ENCODE measurements at places on chromosomes 6 and 20.
A peak's percentile ranks its signal among the peaks of the same experiment; 100 is the strongest.

DNA sequence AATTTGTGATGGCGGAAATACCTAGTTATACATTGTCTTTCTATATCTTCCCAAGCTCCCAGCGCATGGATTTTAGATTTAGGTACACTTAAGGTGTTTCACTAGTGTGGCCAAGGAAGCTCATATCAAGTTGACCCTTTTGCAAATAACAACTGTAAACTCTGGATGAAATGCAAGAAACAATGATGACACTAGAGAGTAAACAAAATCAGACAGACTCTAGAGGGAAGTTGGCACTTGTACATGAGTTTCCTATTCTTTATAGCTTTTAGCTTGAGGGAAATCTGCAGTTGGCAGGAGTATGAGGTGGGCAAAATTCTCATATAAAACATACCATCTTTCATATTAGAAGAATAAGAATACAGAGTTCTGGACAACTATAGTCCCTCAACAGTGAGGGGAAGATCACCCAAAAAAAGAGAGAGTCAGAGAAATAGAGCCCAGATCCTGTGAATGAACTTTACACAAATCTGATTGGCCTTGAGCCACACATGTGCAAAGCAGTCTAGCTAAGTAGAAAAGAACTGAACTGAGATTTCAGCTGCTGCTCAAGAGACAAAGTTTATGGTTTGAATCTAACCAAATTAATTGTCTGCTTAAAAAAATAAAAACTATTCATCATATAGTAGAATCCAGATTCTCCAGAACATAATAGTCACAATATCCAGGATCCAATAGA, 26.1 kb downstream of the TXLNB start:
- DNase-seq, result no peak

DNA sequence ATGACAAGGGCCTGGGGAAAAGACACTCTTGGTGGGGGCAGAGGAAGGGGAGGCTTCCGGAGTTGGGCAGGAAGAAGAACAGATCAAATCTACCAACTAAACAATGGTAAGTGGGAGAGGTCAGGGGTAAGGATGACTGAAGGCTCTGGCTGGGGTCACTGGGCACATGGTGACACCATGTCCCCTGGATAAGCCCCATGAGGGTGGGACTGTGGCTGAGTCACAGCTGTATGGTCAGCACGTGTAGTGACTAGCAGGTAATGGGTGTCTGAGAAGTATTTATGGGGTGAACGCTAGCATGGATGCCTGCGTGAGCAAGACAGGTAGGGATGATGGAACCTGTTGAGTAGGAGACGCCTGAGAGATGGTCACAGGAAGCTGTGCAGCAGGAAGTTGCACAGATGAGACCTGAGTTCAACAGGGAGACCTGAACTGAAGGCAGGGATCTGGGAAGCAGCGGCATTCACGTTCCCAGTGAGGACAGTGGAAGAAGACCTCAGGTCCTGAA, 64.5 kb upstream of the SNX9 start:
- DNase-seq, result no peak

GRCh38 chr6:111718990-111719389, 113.3 kb upstream of the TRAF3IP2 start:
- DNase-seq, result no peak

DNA sequence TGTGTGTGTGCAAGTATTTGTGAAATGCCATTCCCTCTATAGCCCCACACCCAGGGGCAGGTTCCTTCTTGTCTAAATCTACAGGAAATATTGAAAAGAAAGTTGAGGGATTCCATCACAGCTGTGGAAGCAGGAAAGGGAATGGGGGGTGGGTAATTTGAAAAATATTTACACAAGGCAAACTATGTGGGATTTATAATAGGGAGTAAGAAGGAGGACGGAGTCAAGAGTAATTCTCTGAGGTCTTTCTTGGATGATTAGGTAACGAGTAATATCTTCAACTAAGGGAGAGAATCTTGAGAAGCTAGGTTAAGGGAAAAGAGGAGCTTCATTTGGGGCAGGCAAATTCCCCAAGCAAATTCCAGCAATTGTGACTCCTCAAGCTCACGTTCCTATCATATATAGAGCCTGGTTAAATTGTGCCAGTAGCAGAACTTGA, 113.5 kb upstream of the SGK1 start:
- DNase-seq, result no peak

DNA sequence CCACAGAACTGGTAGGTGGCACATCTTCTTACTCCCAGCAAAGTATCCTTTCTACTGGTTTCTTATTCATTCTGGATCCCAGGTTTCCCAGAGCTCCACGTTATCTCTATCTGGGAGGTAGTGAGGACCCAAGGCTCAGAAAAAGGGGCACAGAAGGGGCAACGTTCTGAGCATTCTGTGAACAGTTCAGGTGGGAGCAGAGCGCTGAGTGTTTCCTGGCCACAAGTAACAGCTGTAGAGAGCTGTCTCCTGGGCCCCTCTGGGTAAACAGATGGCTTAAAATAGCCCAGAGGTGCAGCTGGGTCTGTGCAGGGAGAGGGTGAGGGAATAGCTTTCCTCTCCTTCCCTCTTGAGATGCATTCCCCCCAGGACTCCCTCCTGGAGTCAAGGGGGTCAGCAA, 2.1 kb downstream of the APOBEC2 start:
- no peak for DNase-seq

- DNase-seq, result peak; percentile 6
Measured at GRCh38 chr6:126657561-126658175, 317.8 kb downstream of the CENPW start.

DNA sequence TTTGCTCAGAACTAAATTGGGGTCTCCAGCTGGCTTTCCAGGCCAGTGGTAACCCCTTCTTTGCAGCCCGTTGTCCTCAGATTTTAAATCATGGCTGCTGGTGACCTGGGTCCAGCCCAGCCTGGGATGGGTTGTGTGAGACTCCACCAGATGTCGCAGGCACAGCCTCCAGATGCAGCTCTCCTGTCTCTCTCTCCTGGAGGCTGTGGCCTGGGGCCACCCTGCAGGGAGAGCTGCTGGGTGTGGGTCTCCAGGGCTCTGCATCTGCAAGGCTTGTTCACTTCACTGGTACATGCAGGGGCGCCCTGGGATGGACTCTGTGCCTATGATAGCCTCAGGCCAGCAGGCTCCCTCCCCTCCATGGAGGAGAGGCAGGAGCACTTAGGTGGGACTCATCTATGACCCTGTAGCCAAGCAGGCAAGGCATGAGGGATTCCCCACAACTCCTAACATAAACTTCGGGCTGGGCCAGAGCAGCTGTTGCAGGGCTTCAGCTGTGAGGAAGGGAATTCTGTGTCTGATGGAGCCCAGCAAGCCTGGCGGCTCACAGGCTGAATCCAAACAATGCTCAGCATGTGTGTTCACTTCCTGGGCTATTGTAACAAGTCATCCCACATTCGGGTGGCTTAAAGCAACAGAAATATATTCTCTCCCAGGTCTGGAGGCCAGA, 94.7 kb upstream of the NXT1 start:
- DNase-seq, result no peak

- no peak for DNase-seq
Measured at GRCh38 chr6:148608199-148608951, 138.5 kb upstream of the UST start.

DNA sequence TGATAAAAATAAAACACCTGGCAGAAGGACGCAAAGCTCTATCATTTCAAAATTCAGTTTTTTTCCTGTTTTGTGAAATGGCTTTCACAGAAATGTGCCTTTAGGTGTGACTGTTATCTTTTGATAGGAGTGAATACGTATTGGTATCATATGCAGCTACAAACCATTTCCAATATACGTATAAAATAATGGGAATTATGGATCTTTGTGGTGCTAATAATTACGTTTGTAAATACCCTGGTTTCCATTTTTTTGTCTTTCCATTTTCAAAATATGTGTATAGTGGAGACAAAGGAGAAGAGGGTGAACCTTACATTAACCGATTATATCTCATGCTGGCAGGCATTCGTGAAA, 108.7 kb upstream of the GMDS start:
- no peak for DNase-seq

- DNase-seq, result peak; percentile 35
Measured at GRCh38 chr20:20993372-20993771, 112.8 kb downstream of the LINC00237 start.

DNA sequence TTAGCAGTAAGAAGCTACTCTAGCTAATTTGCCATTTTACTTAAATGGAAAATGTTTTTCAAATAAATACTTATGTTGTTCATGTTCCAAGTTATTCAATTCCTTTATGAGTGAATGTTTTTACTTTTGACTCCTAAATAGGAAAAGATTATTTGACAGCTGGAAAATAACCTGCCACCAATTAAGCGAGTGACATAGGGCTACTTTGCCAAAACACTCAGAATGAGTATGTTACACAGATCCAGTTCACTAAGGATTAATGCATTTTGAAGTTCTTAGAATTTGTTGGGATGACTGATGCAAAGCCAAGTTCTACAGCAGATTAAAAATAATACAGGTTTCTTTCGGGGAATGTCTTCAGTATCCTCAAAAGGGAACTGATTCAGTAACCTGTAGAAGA, 144.4 kb downstream of the ADGRG6 start:
- DNase-seq, result no peak

GRCh38 chr6:163287626-163288025, 126.9 kb upstream of the QKI start:
- no peak for DNase-seq

Data from NCI-H2081 treated with DMSO at 0.1 percent for 48 hours (cell line).